Endothelial cell of umbilical vein (primary cell): ENCODE measurements at places on chromosomes 2 and 18. TPM values are rescaled to one million over a fixed set of nuclear protein-coding genes. Genes with fewer than 3 reads are reported as not detected.

DNA sequence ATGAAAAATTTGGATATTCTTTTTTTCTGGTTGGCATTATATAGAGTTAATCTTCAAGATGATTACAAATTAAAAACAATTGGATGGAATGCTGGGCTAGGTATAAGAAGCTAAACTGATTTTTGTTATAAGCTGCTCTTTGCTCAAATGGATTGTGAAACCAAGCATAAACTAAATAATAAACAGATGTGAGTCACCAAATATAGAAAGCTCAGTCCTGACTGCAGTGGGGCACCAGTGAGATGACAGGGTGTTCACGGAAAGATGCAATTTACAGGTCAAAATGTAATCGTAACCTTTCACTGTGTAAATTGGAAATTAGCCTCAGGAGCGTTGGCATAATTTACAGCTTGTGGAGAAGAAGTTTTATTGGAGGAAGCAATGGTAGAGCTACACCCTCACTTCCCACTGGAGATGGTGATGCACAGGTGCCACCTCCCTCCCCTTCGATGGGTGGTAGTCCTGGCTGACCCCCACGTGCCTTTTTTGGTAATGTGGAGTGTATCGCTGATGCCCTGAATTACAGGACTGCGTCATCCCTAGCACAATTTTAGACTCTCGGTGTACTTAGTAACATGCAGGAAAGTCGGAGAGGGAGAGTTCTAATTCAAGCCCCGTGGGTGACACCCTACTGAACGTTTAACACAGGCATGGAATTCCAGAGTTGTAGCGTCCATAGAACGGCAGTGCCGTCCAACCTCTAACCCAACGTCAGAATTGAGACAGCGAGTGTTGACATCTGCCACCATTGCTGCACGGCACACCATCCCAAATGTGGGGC, 73.9 kb upstream of the NFATC1 start:
- DNase-seq: no peak

GRCh38 chr18:37783771-37784170, 218.2 kb upstream of the CELF4 start:
- no peak for DNase-seq

Gene IFT172
- total RNA-seq: 34.1 and 35.6 TPM in 2 replicates

GRCh38 chr18:68520406-68521075, 194.4 kb downstream of the TMX3 start:
- DNase-seq: no peak

DNA sequence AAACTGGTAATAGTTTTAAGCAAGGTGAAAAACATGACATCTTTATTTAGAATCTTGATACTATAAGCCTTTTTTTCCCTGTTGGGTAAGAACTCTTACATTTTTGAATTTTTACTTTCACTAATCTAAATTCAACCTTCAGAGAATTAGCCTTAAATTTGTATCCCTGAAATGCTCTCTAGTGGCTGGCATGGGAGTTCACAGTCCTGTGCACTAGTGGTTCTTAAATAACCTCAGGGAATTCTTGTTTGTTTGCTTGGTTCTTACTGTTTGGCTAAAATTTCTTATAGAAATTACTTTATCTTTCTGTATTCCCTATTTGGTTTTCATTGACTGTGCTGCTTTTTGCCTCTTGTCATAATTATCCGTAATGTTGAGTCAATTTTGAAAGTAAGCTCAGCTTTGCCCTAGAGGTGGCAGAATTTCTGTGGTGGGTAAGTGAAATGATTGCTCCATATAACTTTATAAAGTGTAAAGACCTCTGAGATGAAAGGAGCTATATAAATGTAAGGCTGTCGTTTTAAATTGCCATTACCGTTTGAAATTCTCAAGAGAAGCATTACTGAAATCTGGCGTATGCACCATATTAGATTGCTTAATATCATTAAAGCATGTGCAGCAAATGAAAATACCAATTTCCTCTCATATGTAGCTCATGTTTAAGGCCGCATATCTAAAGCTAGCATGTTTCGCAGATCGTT, 391.3 kb upstream of the FIGN start:
- no peak for DNase-seq

DNA sequence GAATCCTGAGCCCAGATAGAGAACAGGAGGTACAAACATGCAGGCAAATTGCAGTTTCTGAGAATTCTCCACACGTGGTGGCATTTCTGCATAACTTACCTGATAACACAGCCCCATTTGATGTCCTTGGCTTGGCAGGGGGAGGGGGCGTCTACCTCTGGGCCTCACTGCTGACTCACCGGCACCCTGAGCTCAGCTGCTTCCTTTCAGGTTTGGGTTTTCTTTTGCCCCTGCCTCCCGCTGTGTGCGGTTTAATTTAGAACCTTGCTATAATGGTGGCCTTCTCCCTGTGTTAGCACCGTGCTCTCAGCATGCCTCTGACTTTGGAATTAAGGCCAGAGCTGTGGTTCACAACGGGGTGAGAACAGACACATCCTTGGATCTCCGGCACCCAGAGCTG, 4.4 kb downstream of the CTIF start:
- DNase-seq: no peak
